ENCODE measurements at places on chromosomes 3 and 15. TPM values are rescaled to one million over a fixed set of nuclear protein-coding genes. Genes with fewer than 3 reads are reported as not detected.

The POLQ gene
- polyA plus RNA-seq: 9.7 TPM

The MOBP gene
- polyA plus RNA-seq: 0.22 TPM

The NT5DC2 gene
- 159 TPM for polyA plus RNA-seq

The SLC51A gene
- 18.0 TPM for polyA plus RNA-seq

The STRA6 gene
- polyA plus RNA-seq: 41.7 TPM

The GAP43 gene
- 0.30 TPM for polyA plus RNA-seq

The C2CD4A gene
- polyA plus RNA-seq: 0.33 TPM

The ZNF860 gene
- polyA plus RNA-seq: 2.7 TPM

The CEP152 gene
- 14.6 TPM for polyA plus RNA-seq

Data from left kidney (tissue), 8 donors.